Stomach (tissue), 19 donors: ENCODE measurements at places on chromosomes 13 and 19.
A peak's percentile ranks its signal among the peaks of the same experiment; 100 is the strongest.

GRCh38 chr13:83919775-83920174 is 37.5 kb upstream of the SLITRK1 start:
- DNase-seq = no peak

DNA sequence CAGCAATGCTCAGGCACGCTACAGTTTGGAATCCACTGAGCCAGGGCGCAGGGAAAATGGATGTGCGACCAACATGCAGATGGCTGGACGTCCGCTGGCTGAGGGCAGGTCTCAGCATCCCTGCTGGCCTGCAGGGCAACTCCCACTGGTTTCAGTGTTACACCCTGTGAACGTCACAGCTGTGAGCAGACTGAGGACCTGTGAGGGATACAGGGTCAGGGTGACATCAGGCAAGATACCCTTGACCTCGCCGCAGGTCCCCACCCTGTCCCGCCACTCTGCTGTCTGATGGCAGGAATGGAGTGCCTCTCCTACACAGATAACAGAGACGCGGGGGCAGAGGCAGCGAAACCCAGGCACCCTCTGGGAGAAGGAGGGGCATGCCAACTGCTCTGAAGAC is 19.1 kb downstream of the ZFR2 start:
- no peak for DNase-seq

GRCh38 chr19:18483119-18483890 is 38.6 kb downstream of the ELL start:
- no peak for DNase-seq

DNA sequence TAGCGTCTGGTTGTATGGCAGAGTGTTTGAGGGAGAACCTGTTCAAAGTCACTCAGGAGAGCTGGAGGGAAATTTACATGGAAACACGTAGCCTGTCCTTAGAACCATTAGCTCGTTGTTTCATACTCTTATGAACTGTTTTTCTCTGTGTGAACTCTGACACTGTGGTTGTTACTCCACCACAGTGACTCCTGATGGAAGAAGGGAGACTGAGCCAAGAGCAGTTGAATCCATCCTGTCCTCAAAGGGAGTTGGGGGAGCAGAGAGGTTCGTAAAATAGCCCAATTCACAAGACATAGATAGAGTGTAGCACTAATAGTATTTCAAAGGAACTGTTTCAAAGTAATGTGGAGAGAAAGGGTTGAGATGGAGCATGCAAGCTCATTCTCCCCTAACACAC is 964.8 kb downstream of the PCDH9 start:
- DNase-seq = no peak

DNA sequence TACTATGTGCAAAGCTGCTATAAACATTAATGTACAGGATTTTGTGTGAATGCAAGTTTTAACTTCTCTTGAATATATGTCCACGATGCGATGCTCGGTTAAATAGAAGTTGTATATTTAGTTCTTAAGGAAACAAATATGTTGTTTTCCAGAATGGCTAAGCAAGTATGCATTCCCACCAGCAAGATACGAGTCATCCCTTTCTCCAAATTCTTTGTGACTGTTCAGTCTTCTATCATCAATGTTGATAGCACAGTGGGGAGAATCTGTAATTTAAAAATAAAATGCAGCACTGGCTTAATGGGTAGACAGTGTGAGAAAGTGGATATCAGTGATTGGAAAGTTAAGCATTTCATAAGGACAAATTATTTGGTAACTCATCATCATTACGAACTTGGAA is 1340.8 kb downstream of the PCDH9 start:
- no peak for DNase-seq

DNA sequence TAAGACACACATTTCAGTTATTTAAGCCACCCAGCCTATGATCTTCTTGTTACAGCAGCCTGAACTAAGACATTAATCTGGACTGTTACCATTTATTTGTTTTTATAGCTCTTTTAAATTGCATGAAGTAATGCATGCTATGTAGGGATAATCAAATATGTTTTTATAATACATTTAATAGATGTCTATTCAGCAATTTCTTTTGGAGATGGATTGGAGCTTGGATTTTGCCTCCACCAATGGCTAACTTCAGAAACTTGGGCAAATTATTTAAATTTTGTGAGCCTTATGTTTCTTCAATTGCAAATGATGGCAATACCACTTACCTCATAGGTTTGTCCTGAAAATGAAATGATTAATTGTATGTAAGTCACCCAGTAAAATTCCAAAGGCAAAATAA is 288.7 kb downstream of the GPC6 start:
- no peak for DNase-seq

DNA sequence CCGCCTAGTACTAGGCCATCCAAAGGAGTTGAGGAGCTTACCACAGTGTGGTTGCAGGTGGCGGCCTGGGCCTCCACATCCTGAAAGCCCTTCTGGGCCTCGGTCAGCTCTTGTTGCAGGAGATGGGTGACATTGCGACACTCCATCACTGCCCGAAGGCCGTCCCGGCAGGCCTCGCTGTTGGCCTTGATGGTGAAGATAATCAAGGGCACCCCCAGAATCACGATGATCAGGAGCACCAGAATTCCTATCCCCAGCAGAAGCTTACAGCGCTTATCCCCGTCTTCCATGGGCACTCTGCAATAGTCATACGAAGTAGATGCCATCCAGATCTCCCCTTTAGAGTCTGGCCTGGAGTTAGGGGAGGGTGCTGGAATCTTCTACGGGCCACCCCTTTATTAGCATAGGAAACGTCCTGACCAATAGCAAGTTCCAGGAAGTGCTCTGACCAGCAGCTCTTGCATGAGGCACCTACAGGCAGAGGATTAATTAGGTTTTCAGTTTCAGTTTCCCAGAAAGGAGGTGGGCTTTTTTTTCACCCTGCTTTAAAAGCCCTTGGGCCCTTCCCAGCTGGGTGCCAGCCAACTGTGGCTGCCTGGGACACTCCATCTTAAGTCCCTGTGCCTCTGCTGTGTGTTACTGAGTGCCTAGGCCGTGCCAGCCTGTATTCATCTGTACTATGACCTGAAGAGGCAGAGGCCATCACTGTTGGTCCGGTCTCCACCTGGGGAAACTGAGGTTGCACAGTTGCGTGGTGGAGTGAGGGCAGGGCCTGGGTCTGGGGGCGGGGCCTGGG is at the start of gene BST2:
BST2 (minus strand) TSS at position 381 of the 796 bp plus-strand sequence; CDS start at position 326, 55 bp downstream.
- peak; percentile 82 for DNase-seq

DNA sequence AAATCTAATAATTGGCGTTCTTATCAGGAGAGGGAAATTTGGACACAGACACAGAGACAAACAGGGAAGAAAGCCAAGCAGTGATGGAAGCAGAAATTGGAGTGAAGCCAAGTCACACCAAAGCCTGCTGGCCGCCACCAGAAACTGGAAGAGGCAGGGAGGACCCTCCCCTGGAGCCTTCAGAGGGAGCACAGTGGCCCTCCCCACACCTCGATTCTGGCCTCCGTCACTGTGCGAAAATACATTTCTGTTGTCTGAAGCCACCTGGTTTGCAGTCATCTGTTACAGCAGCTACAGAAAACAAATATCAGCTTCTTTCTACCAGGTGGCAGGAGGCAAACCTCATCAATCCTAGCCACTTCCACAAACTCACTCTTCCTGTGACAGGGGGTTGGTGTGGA is 8.3 kb upstream of the TLE6 start:
- peak; percentile 58 for DNase-seq

- DNase-seq = peak; percentile 90
Observed at GRCh38 chr19:1853295-1854038, 5.2 kb upstream of the REXO1 start.

GRCh38 chr19:43486412-43486811 is 18.1 kb downstream of the PHLDB3 start:
- no peak for DNase-seq

GRCh38 chr19:4687396-4687795 is 17.3 kb upstream of the MYDGF start:
- DNase-seq = peak; percentile 71

GRCh38 chr13:106197496-106197895 is 338.0 kb downstream of the EFNB2 start:
- DNase-seq = no peak

DNA sequence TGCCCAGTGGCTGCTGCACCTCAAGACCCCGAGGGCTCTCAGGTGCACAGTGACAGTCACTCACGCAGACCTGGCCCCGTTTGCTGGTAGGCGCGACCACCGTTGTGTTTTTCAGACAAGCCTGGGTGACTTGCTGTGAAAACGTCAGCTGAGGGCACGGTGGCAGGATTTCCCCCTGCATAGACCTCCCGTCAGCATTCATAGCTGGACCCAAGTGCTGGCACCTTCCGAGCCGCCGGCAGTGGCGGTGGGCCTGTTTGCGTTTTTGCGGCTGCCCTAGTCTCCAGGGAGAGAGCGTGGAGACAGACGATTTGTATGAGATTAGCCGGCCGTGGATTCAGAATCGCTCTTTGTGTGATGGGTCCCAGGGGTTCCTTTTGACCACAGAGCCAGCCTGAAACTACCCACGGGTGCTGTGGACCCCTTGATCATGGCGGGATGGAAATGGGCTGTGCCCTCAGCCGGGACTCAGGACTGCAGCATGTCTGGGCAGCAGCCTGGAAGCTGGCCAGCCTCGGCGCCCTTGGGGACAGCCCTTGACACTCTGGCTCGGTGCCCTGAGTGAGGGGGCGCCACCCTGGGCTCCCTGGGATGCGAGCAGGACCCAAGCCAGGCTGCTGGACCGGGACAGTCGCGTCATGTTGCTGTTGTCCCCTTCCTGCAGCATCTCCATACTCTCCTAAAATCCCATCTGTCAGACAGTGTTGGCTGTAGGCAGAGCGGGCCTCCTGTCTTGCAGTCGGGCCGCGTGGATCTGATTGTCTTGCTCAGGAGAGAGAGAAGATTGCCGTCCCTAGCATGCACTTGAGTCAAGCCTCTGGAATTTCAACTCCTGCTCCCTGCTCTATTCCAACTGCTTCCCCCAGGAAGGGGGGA is 8.6 kb downstream of the KDM4B start:
- peak; percentile 34 for DNase-seq
